ENCODE measurements at places on chromosomes 3 and 15. TPM values are rescaled to one million over a fixed set of nuclear protein-coding genes. Genes with fewer than 3 reads are reported as not detected.

DNA sequence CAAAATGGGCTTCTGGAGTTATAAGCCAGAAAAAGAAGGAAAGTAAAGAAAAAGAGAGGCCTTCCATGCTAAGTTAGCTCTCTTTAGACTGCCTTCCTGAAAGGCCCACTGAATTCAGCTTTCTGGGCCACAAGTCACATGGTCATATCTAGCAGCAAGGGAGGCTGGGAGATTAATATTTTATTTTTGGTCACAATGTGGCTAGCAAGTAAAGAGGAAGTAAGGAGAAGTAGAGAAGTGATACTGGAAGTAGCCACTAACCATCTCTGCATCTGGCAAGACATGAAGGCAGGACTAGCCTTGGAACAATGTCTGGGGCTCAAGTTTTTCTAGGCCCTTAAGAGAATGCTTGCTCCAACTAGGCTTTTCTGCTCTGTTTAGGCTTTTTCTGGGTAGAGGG, 81.8 kb upstream of the UBE2E1 start:
- no peak for DNase-seq
- H3K36me3 ChIP-seq: no peaks in the 10 kb centered on the region
- no peaks in the 10 kb centered on the region for H3K4me1 ChIP-seq
- H3K27me3 ChIP-seq: no peaks in the 10 kb centered on the region
- no peak overlapping the region for H3K27ac ChIP-seq

- H3K27ac ChIP-seq: no peak overlapping the region
- H3K27me3 ChIP-seq: no peaks in the 10 kb centered on the region
- H3K4me3 ChIP-seq: no peak overlapping the region
- no peaks in the 10 kb centered on the region for H3K36me3 ChIP-seq
Observed at GRCh38 chr3:183306798-183307671, 54.0 kb downstream of the B3GNT5 start.

GRCh38 chr15:74458473-74458872, 2.5 kb downstream of the UBL7 start:
- no peaks in the 10 kb centered on the region for H3K36me3 ChIP-seq
- no peak overlapping the region for H3K4me3 ChIP-seq
- no peaks in the 10 kb centered on the region for H3K4me1 ChIP-seq
- H3K27ac ChIP-seq: no peak overlapping the region
- no peak for DNase-seq
- H3K27me3 ChIP-seq: no peaks in the 10 kb centered on the region

- H3K27ac ChIP-seq: no peak overlapping the region
- no peaks in the 10 kb centered on the region for H3K36me3 ChIP-seq
- no peaks in the 10 kb centered on the region for H3K27me3 ChIP-seq
- H3K4me3 ChIP-seq: no peak overlapping the region
- H3K4me1 ChIP-seq: no peaks in the 10 kb centered on the region
Observed at GRCh38 chr3:141255846-141256261, 24.2 kb downstream of the PXYLP1 start.

DNA sequence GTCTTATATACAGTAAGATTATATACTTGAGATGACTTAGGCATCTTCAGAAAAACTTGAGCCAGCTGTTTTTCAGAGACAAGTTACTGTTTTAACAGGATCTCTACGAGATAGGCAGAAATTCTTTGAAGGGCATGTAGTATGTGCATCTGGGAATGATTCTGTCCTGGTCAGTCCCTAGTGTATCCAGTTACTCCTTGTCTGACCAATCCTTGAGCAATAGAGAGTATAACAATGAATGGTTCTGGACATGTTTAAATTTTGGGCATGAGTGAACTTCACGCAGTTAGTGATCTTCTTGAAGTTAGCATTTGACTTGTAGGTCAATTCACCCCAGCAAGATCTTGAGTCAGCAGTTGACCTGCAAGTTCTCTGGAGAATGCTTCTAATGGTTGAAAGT, 24.7 kb upstream of the HHLA2 start:
- no peak overlapping the region for H3K4me3 ChIP-seq
- no peak for DNase-seq
- H3K36me3 ChIP-seq: no peaks in the 10 kb centered on the region
- no peaks in the 10 kb centered on the region for H3K27me3 ChIP-seq
- H3K4me1 ChIP-seq: no peaks in the 10 kb centered on the region

- no peak overlapping the region for H3K4me3 ChIP-seq
- no peaks in the 10 kb centered on the region for H3K27me3 ChIP-seq
- H3K4me1 ChIP-seq: no peaks in the 10 kb centered on the region
- H3K27ac ChIP-seq: no peak overlapping the region
Observed at GRCh38 chr3:194514626-194515025, 27.8 kb upstream of the ATP13A3 start.

- peaks cover 13% of the 10 kb centered on the region for H3K36me3 ChIP-seq
- H3K4me1 ChIP-seq: peaks cover 22% of the 10 kb centered on the region
- no peak overlapping the region for H3K4me3 ChIP-seq
- peak overlapping the region; percentile 69 for H3K27ac ChIP-seq
- peak; percentile 82 for DNase-seq
Observed at GRCh38 chr3:9897408-9898372, 5.0 kb upstream of the IL17RE start.

DNA sequence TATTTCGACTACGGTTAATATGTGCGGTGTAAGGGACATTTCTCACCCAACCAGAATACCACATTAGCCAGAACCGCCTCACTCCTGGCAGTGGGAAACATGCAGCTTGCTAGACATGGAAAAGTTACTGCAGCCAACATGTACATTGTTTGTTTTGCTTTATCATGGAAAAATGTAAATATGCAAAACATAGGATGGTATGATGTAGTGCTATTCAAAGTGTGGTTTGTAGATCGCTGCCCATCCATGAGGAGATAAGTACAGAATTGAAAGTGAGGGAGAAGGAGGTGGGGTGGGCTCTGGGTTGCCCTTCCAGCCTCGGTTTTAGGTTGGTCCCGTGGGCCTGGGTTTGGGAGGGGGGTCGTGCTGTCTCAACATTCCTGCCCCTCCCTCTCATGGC, 42.5 kb upstream of the SPESP1 start:
- H3K36me3 ChIP-seq: no peaks in the 10 kb centered on the region
- no peaks in the 10 kb centered on the region for H3K27me3 ChIP-seq
- DNase-seq: no peak
- no peak overlapping the region for H3K4me3 ChIP-seq
- H3K4me1 ChIP-seq: peaks cover 6% of the 10 kb centered on the region
- H3K27ac ChIP-seq: no peak overlapping the region

- no peak for DNase-seq
- H3K4me1 ChIP-seq: peaks cover 4% of the 10 kb centered on the region
- no peak overlapping the region for H3K4me3 ChIP-seq
Observed at GRCh38 chr3:32500231-32500630, 2.4 kb downstream of the CMTM6 start.

Gene PP2D1
- total RNA-seq: not detected

Gene CAPN3
- 6.4 TPM for total RNA-seq

Gene NEIL1
- 11.7 TPM for total RNA-seq

Gene RASSF1
- 13.2 TPM for total RNA-seq

Gene ZPLD1
- not detected for total RNA-seq
